ENCODE measurements at places on chromosomes 1 and 21. TPM values are rescaled to one million over a fixed set of nuclear protein-coding genes. Genes with fewer than 3 reads are reported as not detected.

BGLAP gene
- polyA plus RNA-seq, result not detected

TNFRSF1B gene
- polyA plus RNA-seq, result not detected

HIVEP3 gene
- 4.7 TPM for polyA plus RNA-seq

DIRAS3 gene
- not detected for polyA plus RNA-seq

DENND2D gene
- 14.8 TPM for polyA plus RNA-seq

LCE6A gene
- not detected for polyA plus RNA-seq

TMPRSS15 gene
- polyA plus RNA-seq, result not detected

NDUFS2 gene
- 145 TPM for polyA plus RNA-seq

SELP gene
- not detected for polyA plus RNA-seq

ITGB3BP gene
- 29.8 TPM for polyA plus RNA-seq

CFAP107 gene
- not detected for polyA plus RNA-seq

LAX1 gene
- polyA plus RNA-seq, result not detected

GUCA2A gene
- not detected for polyA plus RNA-seq

KRTAP19-1 gene
- not detected for polyA plus RNA-seq

MAN1C1 gene
- polyA plus RNA-seq, result 3.5 TPM

RYR2 gene
- polyA plus RNA-seq, result 31.6 TPM
